ENCODE measurements at places on chromosomes 1 and 21.

DNA sequence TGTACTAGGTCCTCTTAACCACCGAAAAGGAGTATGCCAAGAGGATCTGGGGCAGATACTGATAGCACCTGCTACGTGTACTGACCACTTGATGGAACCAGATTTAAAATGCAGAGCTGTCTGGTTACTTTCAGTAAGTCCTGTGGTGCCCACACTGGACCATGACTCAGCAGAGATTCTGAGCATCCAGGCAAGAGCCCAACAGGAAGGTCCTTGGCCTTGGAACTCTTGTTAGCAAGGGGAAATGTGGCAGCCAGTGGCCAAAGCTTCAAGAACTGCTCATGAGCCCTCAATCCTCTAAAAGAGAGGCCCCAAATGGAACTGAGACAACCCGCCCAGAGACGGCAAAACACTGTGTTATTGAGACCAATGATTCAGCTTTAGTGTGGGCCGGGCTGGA, 4.2 kb upstream of the GJB5 start:
- no peak for DNase-seq

DNA sequence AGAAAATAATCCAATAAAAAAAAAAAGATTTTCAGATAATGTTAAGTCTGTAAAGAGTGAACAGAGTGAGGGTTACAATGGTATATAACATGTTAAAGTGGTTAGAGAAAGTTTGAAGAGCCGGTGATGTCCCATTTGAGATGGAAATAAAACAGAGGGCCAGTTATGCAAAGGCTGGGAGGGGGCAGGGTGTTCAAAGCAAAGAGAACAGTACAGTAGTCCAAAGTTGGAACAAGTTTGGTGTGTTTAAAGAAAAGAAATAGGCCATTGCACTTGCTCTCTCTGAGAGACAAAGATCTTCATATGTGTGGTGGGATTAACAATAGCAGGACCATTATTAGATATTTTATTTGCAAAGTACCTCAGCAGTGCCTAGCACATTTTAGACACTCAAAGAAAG, 179.5 kb upstream of the PKN2 start:
- DNase-seq = no peak

- DNase-seq = peak; percentile 0
Measured at GRCh38 chr1:73914951-73915350, 283.0 kb downstream of the LRRIQ3 start.

DNA sequence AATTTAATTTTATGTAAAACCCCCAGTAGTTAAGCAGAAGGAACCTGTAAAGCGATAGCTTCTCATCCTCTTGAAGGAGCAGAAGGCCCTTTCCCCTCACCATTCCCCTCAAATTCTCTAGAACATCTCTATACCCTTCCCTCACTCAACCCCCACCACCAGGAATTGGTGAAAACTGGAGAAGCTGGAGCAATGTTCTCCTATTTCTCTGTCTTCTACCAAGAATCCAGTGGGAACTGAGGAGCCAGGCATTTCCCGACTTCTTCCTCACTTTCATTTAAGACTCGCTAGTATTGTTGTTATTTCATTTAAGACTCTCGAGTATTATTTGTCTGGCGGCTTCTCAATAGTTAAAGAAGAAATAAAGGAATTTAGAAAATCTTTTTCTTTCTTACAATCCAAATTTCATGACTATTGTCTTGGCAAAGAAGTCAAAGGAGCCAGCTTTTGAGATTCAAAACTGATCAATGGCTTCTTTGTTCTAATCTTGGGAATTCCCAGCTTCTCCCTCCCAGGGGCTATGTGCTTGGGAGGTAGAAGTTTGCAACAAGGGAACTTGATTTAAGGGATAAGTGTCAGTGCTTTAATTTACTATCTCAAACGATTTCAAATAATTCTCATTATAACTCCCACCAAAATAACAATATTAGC, 253.3 kb upstream of the ADGRL2 start:
- DNase-seq = no peak

DNA sequence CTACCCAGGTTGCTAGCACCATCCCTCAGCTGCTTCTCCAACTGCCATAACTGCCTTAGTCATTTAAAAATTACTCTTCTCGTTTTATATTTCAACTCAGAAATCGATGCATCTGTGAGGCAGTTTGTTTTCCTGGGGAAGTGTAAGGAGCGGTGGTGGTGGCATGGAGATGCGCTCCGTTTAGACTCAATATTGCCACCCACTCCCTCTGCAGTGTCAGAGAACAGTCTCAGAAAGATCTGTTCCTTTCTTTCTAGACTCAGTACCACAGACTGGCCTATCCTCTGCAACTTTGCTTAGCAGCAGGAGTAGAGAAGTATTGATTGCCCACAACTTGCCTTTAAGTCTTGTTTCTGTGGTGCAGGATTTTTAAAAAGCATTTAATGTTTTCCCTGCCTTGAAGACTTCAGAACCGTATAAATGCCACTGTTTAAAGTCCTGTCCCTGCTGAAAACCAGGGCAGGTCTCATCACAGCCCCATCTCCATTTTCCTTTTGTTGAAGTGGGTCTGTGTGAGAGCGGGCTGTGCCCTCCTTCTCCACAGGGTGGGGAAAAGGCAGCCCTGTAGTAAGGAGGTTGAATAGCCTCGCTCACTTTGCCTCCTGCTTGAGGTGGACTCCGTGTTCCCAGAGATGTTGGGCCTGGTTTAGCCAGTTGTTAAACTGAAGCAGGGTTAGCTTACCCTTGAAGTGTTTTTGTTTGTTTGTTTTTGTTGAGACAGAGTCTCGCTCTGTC, 105.2 kb downstream of the NFIA start:
- no peak for DNase-seq

GRCh38 chr1:12475530-12475934, 142.5 kb downstream of the DHRS3 start:
- DNase-seq = no peak

DNA sequence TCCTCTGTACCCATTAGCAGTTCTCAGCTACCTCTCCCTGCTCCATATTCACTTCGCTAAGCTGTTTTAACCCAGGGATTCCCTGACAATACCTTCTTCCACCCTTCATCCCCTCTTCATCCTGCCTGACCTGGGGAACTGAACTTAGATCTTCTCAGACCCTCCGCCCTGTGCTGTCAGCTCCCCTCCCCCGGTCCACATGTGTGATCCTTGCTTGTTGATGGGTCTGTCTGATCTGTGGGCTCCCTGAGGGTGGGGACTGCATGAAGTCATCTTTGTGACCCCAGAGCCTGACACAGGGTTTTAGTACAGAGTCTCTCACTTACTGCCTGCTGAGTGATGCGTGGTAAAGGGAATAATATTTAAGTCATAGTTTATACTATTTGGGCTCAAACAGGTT, 11.8 kb downstream of the CHAF1B start:
- no peak for DNase-seq

DNA sequence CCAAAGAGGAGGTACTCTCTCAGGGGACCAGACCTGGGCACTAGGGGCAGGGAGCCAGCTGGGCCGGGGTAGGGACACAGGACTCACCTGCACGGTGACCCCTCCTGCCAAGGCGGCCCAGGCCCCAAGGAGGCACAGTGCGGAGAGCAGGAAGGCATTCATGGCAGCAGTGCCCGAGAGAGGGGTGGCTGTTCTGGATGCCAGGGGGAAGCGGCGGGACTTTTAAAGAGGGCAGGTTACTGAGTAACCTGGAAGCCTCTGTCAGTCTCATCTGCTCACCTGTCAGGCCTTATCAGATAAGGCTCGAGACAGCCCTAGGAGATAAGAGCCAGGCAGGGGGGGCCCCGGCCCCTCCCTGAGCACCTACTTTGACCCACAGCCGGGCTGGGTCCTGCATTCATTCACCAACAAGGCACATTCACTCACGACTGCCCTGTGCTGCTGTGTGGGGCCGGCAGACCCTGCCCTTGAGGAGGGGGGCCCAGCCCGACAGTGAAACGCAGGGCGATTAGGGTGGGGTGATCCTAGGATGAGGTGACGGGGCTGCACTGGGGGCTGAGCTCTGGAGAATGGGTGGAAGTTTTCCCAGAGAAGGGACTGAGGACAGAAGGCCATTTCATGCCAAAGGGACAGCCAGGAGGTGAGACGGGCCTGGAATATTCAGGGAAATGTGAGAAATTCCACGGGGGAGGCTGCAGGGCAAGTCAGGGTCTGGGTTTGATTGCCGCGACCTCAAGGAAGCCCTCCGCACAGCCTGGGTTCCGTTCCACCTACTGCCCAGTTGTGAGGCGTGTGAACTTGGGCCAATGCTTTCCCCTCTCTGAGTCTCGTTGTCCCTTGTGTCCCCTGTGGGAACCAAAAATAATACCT, at the start of gene GUCA2A:
TSS of gene GUCA2A (minus strand) at position 195 of the 870 bp plus-strand sequence. CDS start at position 162, 33 bp downstream.
- DNase-seq = no peak

- no peak for DNase-seq
Measured at GRCh38 chr1:19921310-19921709, 2.1 kb downstream of the PLA2G2E start.

DNA sequence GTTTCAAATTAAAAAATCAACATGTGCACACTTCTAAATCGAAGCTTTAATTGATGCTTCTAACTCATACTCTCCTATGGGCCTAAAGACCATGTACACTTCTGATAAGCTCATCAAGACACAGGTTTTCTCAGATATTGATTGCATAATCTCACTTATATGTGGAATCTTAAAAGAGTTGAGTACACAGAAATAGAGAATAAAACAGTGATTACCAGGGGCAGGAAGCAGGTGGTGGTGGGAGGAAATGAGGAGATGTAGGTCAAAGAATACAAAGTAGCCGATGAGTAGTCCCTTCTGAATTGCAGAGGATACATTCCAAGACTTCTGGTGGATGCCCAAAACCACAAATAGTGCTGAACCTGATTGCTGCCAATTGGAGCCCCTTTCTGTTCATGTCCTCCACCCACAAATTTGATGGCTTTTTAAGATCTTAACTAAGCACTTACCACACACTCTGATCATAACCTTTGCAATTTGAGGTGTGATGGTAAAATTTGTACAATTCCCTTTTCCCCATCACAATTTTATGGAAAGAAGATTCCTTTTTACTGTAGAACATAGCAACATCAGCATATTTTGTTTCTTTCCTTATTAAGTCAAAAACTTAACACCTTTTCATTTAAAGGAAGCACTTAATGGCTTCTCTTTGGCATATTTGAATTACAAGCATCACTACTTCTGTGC, 3.3 kb upstream of the CD1B start:
- no peak for DNase-seq

- no peak for DNase-seq
Measured at GRCh38 chr1:38563942-38564735, 295.4 kb downstream of the RRAGC start.

- no peak for DNase-seq
Measured at GRCh38 chr1:70083519-70083918, 121.9 kb downstream of the LRRC40 start.

- DNase-seq = no peak
Measured at GRCh38 chr1:18408656-18409370, 71.9 kb upstream of the KLHDC7A start.

DNA sequence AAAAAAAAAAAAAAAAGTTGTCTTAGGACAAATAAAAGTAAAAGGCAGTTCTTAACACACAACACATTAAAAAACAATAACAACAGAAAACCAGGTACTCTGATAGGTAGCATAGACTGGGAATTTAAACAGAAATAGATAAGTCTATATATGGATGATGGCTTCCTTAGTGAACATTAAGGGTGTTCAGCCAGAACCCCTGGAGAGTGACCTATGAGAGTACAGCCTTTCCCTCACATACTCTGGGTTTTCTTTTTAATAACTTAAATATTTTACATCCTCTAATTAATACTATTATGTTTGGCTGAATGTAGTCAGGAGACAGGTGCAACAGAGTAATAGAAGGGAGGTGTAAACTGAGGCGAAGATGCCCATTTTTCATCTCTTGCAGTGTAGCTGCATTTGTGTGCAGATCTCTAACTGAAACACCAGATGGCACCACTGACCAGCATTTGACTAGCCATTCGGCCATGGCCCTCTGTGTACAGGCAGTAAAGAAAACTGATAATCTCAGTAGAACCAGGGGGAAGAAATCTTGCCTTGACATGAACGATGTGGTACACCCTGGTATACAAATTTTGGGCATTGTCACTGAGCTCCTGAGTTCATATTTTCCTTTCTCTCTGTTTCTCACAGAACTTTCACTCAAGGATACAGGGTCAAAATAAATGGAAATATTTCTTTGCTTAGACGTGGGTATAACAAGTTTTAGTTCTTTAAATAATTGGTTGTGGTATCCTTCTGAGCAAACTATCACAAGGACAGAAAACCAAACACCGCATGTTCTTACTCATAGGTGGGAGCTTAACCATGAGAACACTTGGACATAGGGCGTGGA, 7.6 kb downstream of the TTF2 start:
- peak; percentile 31 for DNase-seq

DNA sequence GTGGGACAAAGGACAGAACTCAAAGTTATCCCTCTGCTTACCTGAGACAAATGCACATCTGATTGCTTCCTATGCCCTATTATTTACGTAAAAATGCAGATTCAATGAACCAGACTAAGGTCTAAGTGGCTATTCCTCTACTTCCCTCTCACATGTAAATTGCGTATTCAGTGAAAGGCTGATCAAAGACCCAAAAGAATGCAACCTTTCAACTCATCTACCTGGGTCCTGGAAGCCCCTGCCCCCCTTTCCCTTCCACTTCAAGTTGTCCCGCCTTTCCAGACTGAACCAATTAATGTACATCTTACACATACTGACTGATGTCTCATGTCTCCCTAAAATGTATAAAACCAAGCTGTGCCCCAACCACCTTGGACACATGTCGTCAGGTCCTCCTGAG, 14.6 kb downstream of the SSX2IP start:
- no peak for DNase-seq

- no peak for DNase-seq
Measured at GRCh38 chr1:185795181-185795580, 61.0 kb downstream of the HMCN1 start.

DNA sequence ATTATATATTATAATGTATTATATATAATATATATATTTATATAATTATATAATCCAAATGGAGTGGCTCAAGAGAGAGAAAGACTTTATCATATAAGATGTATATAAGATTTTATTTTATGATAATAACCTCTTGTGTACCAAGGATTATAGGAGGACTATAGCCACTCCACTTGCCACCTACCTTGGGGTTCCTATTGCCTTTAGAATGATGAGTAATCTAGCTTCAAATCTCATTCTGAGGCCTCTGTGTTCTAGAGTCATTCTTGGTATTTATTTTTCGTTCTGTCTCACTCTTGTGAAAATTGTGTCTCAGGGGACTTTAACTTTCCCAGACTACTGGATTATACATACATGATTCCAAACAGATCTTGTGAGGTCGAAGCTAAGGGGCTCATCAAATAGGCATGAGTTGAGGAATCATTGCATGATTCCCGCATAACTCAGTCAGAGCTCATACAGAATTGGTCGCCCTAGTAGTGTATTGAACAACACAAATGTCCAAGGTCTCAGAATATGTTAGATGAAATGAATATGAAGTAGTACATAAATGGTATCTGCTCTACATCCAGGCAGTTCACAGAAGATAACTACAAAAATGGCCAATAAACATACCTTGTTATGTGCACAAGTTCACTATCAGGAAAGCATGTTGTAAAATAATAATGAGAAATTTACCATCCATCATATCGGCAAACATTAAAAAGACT, 159.5 kb upstream of the RNPC3 start:
- no peak for DNase-seq

GRCh38 chr1:21524686-21525339, 15.6 kb downstream of the ALPL start:
- peak; percentile 25 for DNase-seq

GRCh38 chr1:113012149-113012548, 56.2 kb upstream of the SLC16A1 start:
- no peak for DNase-seq

- no peak for DNase-seq
Measured at GRCh38 chr1:90714521-90714951, 2.6 kb downstream of the BARHL2 start.

- no peak for DNase-seq
Measured at GRCh38 chr1:54814126-54814498, 13.0 kb upstream of the TTC22 start.

Data from C1 segment of cervical spinal cord (tissue), 14 donors.